WTC11 (cell line): ENCODE measurements at places on chromosomes 1 and 21. TPM values are rescaled to one million over a fixed set of nuclear protein-coding genes. Genes with fewer than 3 reads are reported as not detected.
A peak's percentile ranks its signal among the peaks of the same experiment; 100 is the strongest.

Gene WNT4
- 0.69 to 0.85 TPM (median 0.70 TPM) in 3 replicates for total RNA-seq

DNA sequence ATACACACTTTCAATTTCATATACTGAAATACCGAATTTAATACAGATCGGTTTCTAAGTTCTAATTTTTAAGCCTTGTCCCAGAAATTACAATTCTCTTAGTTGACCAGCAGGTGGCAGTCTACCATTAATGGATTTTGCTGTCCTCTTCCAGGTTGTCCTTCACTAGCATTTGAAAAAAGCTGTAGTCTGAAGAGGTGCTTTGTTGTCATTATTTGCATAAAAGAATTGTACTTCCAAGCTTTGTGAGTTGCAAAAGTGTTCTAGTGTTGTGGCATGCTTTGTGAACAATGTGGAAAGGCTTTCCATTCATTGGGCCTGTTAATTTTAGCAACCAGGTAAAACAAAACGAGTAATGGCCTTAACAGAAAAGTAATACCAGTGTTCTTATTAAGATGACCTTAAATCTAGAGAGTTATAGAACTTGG, 193.6 kb downstream of the RPS6KC1 start:
- DNase-seq = no peak

DNA sequence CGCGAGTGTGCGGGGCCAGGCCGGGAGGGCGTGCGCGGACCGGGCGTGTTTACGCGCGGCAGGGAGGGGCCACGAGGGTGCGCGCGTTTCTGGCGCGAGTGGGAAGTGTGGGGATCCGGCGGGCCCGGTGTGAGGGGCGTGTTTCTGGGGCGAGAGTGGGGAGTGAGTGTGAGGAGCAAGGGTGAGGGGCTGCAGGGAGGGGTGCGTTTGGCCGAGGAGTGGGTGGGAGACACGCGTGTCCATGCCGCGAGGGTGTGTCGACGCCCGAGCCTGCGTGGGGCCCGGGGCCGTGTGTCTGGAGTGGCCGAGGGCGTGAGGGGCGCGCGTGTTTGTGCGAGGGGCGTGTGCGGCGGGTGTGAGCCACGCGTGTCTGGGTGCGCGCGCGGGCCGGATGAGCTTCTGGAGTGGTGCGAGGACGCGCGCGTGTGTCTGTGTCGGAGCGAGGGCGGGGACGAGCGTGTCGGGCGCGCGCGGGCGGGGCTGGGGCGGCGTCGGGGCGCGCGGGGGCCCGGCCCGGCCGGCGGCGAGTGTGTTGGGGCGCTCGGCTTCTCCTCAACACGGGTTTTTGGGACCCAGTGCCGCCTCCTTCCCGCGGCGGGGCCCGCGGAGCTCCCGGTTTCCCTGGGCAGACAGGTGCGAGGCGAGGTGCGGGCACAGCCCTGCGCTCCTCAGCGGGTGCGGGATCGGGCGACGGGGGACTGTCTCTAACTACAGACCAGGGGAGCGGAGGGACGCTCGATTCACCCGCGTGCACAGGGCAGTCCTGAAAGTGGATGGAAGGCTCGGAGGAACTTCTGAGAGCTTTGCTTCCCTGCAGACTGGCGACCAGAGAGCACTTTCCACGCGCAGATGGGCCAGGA, 65.8 kb upstream of the VAMP3 start:
- peak; percentile 66 for DNase-seq

Gene PITHD1
- total RNA-seq = 59.9 to 66.2 TPM (median 62.2 TPM) in 3 replicates

Gene BCL2L15
- total RNA-seq = 0.17 to 0.30 TPM (median 0.18 TPM) in 3 replicates

GRCh38 chr1:6438047-6438525, 13.5 kb downstream of the ESPN start:
- peak; percentile 94 for DNase-seq

DNA sequence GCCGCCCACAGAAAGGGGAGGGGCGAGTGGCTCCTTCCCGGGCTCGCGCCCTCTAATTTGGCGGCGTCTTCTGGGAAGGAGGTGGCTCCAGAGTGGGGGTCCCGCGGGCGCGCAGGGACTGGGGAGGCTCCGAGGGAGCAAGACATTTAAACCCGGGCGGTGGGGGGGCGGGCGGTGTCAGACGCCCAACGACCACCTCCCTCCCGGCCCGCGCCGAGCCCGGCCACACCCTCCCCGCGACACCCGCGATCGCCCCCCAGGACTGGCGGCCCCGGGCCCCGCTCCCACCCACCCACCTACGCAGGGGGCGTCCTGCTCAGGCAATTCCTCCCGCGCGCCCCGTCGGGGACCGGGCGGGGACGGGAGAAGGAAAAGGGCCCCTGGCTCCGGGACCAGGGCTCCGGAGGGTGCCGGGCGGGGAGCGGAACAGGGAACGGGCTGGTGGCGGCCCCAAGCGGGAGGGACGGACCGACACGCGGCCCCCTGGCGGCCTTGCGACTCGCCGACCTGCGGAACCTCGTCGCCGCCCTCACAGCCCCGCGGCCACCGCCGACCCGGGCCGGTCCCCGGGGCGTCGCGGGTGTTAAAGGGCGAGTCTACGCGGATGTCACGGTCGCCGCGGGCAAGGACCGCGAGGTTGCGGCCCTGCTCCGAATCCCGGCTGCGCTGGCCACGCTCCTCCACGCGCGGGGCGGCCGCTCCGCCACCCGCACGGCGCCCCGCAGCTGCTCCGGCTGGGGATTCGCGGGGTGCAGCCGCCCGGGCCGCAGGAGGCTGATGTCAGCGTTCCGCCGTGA, 94.0 kb upstream of the FMN2 start:
- peak; percentile 65 for DNase-seq

Gene TFF1
- 0.53 to 0.98 TPM (median 0.81 TPM) in 3 replicates for total RNA-seq

Gene PLA2G2C
- total RNA-seq = not detected in 3 replicates

GRCh38 chr1:157156058-157156541, 17.9 kb upstream of the ETV3 start:
- peak; percentile 93 for DNase-seq

DNA sequence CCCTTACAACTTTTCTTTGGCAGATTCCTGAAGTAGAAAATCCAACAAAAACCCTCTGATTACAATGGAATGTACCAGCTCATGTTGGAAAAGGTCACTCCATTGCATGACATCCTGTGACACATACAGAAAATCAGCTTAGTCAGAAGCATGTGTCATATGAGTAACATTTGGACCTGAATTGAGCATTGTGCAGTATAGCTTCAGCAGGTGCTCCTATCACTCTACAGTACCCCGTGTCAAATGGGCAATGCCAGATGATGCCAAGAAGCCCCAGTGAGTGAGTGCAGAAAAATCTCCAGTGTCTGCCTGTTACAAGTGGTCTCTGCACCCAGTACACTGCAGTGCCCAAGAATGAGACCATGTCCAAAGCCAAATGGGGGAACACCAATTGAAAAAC, 129.7 kb upstream of the RUNX1 start:
- no peak for DNase-seq

- no peak for DNase-seq
Measured at GRCh38 chr1:99525331-99525730, 120.6 kb upstream of the PALMD start.

Gene CRYAA
- not detected in 3 replicates for total RNA-seq

DNA sequence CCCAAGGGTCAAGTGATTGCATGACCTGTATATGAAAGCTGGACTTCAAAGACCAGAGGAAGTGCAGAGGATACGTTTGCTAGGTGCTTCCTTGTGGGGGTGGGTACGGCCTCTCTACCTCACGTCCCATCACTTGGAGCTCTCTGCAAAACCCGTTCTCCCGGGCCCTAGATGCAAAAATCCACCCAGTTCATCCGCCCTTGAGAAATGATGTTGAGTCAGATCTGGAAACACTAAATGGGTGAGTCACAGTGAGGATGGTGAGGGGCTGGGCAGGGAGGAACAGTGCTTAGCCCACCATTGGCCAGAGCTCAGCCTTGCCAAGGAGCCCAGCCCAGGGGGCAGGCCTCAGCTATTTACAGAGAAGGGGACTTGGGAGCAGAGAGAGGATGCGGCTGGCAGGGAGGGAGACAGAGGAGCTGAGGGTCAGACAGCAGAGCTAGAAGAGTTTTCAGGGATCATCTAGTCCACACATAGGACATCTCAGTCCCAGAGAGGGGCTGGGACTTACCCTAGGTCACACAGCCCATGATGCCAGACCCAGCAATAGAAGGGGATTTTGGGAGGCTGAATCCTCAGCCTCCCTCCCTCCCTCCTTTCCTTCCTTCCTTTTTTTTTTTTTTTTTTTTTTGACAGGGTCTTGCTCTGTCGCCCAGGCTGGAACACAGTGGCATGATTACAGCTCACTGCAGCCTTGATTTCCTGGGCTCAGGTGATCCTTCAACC, 14.6 kb downstream of the ARHGEF10L start:
- DNase-seq = no peak

Gene PROK1
- not detected in 3 replicates for total RNA-seq

GRCh38 chr1:77378723-77379535, 97.1 kb downstream of the AK5 start:
- DNase-seq = no peak

GRCh38 chr21:45055861-45056260, 18.5 kb upstream of the ADARB1 start:
- DNase-seq = no peak

GRCh38 chr1:156162430-156163037, 9.1 kb downstream of the SEMA4A start:
- no peak for DNase-seq

Gene LCE3E
- not detected in 3 replicates for total RNA-seq

- DNase-seq = peak; percentile 58
Measured at GRCh38 chr1:166166698-166167571, at the start of gene FAM78B. Gene FAM78B, minus strand, starts transcription at chr1:166167001. Its CDS starts 753 bp downstream, at chr1:166166248.

DNA sequence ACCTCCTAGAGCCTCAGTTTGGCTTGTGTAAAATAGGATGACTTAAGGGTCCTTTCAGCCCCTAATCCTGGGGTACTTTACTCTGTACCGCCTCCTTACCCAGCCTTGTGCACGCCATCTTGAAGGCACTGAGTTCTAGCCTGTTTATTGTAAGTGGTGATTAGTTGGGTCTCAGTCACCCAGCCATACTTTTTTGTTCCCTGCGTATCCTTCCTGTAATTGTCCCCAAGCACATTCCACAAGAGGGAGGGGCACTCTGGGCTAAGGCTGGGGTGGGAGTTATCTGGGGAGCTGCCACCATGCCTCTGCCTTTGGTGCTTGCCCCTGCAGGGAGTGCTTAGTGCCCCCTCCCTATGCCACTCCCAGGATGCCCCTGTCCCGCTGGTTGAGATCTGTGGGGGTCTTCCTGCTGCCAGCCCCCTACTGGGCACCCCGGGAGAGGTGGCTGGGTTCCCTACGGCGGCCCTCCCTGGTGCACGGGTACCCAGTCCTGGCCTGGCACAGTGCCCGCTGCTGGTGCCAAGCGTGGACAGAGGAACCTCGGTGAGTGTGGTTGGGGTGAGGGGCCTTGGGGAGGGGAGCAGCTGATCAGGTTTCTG, 856 bp downstream of the FDPS start:
- DNase-seq = no peak

GRCh38 chr1:153384958-153385580, 5.8 kb downstream of the S100A8 start:
- DNase-seq = no peak

GRCh38 chr1:118999348-119000071, 11.4 kb upstream of the TBX15 start:
- no peak for DNase-seq

DNA sequence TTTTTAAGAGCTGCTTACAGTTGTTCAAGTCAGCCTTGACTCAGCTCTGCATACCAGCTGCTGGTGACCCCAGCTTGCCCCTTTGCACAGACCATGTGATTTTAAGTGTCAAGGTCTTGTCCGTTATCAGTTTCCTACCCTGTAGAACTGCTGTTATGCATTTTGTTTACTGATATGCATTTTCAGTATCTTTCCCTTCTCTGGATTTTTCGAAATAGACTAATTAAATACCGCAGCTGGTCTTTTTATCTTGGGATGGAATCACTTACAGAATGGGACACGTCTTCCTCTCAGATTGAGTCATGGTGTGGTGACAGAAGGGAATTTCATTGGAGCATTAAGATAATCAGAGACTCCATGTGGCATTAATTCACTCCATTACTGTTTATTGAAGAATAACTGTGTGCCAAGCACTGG, 145.6 kb downstream of the FMN2 start:
- DNase-seq = no peak

DNA sequence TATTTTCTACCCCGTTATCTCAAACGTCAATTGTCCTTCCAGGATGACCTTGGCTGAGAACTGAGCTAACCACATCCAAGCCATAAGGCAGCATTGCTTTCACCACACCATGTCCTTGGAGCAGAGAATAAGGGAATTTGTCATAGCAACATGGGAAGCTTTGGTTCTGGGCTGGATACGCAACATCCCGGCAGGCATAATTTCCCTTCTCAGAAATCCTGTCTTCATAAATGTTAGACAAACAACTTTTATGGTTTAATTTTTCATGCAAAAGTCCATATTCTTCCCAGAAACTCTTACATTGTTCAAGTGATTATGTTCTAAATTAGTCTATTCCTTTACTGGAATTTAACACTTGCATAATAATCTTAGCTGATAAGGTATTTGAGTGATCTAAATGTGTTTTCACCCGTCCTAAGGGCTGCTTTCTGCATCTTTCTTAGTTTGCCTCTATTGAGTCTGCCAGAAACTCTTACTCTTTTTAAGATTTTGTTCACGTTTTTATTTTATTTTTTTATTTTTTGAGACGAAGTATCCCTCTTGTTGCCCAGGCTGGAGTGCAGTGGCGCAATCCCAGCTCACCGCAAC, 51.8 kb downstream of the KCNJ15 start:
- no peak for DNase-seq

DNA sequence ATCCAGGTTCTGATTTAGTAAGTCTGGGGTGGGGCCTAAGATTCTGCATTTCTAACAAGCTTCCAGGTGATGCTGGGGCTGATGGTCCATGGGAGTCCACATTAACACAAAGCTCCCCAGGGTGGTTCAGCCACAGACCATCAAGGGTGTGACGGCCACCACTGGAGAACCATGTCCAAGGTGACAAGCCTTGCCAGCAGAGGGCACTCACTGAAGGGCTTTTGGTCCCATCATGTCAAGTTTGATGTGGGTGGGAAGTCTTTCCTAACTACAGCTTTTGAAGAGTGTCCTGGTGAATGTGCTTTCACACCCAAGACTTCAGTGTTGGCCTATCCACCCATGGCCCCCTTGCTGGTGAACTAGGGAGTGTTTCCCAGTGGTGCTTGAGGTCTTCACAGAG, 67.1 kb downstream of the UBE2T start:
- DNase-seq = peak; percentile 42

DNA sequence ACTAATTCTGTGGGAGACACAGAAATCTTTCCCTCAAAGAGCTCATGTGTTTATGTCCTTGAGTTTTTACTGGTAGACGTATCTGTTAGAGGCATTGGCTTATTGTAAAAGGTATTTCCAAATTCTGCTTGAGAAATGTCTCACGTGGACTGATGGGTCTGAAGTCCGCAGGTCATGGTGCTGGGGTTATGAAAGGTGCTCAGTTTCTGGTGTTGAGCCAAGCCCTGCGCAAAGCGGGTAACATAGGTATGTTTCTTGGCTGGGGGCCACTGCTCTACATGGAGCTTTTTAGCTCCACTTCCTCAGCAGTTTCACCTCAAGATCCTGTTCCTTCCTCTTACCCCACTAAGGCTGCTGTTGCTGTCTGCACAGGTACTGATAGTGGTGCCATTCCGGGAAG, 10.8 kb downstream of the UTP25 start:
- no peak for DNase-seq

DNA sequence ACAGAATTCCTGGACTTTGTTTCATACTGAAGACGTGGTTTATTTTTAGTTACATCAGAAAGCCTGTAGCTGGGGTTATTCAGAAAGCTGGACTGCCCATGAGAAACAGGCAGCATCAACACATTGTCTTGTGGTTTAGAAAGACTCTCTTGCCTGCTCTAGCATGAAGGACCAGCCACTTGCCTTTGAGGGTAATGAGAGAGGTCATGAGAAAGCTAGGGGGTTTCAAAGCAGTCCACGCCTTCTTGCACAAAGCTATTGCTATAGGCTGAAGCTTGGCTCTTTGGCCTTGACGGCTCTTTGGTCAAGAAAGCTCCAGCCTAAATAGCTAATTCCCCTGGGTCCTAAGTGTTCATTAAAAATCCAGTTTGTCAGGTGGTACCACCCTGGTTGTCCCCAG, 208.1 kb downstream of the PRDM2 start:
- no peak for DNase-seq

- DNase-seq = no peak
Measured at GRCh38 chr1:205191622-205192021, 19.9 kb downstream of the DSTYK start.
